Activated CD4-positive, alpha-beta memory T cell treated with anti-CD3 and anti-CD28 coated beads, Interleukin-2, amount 10 ng/mL, durations not matched to agents 7 days and 5 days (primary cell): ENCODE measurements at places on chromosomes 4 and X.

DNA sequence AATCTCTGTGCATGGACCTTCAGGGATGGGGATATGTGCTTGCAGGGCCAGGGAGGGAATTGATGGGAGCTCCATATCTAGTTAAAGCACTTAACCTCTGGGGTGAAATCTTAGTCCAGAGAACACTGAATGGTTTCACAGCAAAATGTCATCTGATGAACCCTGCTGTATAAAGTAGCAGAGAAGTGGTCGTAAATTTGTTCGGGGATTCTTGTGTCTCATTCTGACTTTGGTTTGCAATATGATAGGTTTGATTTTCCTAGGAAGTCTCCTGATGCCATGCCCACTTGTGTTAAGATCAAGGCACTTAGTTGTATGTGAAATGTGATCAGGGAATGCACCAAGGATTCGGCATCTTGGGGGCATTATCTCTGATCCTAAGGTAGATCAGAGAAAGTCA lies 96.9 kb downstream of the NHS start:
- DNase-seq: no peak

DNA sequence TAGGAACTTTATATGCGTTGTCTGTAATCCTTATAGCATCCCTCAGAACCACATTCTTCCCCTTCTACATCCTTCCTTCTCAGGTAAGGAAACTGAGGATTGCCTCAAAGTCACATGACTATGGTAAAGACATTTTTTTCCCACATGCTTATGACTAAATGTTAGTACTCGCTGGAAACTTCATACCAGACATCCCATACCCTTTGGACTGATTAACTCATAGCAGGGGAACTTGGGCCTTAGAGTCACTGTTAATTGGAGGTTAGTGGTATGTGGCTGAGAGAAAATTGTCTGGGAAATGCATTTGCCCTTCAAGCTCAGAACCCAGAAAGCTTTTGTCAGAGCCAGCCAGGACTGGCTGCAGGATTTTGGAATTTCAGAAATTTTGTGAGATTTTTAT lies 155.0 kb downstream of the RELL1 start:
- DNase-seq: no peak

DNA sequence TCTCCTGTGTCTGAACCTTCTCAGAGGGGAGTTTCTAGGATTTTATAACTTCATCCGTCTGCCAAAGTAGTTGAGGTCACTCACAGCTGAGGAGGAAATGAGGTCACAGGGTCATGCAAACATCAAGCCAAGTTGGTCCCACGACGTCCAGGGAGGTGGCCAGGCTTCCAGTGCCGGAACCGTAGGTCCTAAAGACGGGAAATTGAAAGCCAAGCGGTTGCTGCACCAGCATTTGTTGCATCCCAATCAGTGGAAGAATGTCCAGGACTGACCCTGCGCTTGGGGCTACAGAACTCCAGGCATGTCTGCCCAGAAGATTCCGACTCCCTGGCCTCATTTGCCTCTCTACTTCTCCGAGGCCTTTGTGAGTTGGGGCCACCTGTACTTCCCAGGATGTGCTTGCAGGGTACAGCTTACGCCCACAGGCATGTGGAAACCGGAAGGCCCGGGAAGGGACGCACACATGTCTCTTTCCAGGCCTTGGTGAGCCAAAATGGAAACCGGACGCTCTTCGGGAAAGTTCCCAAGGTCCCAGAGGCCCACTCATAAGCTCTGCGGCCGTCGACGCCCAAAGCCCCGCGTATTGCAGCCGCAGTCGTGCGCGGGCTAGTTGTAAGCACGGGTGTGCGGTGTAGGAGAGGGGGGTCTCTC lies 9.3 kb downstream of the PRDM8 start:
- no peak for DNase-seq

DNA sequence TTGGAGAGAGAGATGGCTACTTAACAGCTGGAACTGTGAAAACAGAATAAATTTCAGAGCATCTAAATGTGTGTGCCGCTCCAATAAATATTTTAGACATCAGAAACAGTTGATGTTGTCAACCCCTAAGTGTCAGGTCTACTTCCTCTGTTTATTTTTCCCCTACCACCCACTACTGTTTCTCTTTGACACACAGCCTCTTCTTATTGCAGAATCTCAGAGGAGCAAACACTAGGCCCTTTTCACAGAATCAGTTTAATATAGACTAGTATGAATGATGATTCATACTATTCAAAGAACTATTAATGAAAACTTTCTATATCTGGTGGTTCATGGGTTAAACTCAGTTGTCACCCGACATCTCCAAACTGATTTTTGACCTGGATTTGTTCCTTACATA lies 33.9 kb downstream of the NAA11 start:
- DNase-seq: no peak

DNA sequence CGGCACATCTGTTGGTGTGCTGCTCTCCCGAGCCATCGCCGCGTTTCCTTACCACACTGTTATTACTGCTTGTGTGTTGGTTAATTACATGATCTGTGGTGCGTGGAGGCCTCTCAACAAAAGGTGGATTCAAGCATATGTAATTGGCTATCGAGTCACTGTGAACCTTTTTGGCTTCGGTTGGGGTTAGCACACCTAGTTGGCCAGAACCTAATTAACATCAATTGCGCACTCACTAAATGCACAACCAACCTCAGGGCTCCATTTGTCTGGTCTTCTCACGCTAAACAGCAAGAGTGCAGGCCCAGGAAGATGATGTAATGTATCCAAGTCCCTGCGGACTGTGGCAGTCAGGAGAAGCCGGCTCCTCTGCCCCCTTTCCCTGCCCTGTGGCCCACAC lies 17.4 kb downstream of the ENPP6 start:
- DNase-seq: no peak

DNA sequence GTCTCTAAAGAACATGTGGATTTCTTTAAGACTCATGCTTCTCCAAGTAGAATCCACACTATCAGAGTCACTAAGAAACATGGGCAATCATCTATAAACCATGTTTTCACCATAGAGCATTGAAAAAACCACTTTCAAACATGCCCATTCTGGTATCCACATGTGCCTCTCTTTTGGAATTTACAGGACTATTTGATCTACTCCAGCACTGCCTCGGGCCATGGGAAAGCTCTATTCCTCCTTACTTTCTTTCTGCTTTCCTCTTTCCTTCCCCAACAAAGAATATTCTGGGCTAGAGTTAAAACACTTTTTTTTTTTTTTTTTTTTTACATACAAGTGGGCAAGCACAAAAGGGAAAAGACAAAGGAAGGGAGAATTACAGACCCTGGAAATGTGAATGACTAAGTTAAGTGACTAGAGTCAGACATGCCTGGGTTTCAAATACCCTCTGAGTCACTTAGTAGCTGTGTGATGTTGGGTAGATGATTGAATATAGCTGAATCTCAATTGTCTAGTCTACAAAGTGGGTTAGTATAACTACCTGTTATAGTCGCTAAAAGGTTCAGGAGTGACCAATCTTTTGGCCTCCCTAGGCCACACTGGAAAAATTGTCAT lies 847.7 kb upstream of the INTU start:
- no peak for DNase-seq

- DNase-seq: no peak
Observed at GRCh38 chrX:153642051-153642654, 4.8 kb upstream of the DUSP9 start.

GRCh38 chr4:21726255-21726815 lies 222.2 kb downstream of the KCNIP4 start:
- no peak for DNase-seq

DNA sequence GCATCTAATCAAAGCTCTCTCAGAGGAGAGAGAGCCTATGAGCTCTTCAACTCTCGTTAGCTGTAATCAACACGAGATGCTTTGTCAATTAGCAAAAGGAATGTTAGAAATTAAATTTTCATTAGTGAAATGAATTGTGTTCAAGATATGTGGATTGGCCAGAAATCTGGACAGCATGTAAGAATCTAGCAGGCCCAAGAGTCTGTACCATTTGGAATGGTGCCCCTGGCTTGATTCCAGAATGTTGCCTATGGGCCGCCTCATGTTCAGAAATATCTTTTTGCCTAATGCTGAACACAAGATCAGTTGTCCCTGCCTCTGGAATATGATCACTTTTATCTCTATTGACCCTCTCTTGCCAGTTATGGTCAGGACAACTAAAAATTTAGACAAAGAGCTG lies 88.2 kb downstream of the RBM46 start:
- no peak for DNase-seq

DNA sequence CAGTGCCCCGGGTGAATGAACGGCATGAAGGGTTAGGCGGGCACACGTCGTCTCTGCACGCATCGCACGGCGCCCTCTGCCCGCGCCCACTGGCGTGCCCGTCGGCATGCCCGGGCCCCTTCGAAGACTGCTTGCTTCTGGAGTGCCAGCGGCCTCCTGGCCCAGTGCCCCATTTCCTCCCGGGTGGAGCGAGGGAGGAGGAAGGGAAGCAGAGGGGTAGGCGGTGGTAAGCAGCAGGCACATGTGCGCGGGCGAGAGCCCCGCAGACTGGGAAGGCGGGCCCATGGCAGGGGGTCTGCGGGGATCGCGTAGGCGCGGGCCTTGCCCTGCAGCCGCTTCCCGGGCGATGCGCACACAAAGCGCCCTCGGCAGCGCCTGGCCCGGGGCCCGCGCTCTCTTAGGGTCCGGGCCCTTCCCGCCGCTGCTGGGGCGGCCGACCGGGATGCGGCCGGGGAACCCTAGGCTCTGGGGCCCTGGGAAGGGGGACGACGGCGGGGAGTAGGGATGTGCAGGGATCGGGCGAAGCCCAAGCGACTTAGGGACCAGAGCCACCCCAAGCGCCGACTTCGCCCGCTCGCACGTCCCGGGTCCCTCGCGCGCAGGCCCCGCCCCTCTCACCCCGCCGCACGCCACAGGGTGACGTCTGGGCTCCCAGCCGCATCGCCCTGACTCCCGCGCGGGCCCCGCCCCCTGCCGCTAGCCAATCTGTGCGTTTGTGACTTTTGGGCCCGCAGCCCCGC lies 866 bp upstream of the EMD start:
- DNase-seq: peak; percentile 39

DNA sequence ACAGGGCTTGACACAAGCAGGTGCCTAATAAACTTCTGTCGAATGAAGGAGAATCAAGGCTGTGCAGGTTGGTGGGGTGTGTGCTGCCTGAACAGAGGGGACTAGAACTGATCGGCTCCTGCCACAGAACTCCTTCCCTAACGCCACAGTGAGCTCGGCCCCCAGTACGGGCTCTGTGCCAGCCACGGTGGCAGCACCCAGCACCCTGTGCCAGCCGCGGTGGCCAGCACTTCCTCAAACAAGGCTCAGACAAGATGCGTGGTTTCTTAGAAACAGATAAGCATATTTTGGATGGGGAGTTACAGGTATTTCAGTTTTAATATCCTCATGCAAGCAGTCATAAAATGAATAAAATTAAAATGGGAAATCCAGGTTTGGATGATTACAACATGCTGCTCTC lies 26.0 kb upstream of the C4orf50 start:
- no peak for DNase-seq

GRCh38 chr4:3010998-3011397 lies 47.6 kb downstream of the GRK4 start:
- no peak for DNase-seq

DNA sequence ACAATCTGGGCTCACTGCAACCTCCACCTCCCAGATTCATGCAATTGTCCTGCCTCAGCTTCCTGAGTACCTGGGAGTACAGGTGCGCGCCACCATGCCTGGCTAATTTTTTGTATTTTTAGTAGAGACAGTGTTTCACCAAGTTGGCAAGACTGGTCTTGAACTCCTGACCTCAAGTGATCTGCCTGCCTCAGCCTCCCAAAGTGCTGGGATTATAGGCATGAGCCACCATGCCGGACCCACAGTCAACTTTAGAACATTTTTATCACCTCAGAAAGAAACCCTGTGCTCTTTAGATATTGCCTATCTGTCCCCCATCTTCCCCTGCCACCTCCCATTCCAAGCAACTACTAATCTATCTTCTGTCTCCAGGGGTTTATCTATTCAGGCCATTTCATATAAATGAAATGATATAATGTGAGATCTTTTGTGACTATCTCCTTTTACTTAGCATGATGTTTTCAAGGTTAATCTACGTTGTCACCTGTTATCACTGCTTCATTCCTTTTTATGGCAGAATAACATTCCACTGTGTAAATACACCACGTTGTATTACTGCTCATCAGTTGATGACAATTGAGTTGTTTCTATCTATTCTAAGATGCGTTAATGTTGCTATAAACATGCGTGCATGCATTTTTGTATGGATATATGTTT lies 44.3 kb upstream of the GALNT7 start:
- DNase-seq: no peak

DNA sequence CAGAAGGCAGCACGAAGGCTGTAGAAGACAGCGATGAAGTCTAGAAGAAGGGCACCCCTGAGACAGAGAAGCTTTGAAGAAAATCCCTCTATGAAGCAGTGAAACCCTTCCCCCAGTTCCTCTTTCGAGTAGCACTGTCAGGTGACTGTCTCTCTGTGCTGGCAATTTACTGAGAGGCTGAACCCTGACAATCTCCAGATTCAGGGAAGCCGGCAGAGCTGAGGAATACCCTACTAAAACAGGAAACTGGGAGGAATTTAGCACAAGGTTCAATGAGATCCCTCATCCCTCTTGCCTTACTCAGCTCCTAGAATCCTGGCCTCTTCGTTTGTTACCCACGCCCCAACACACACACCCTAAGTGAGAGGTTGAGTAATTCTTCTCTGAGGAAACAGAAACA lies 239.7 kb upstream of the NOCT start:
- no peak for DNase-seq

DNA sequence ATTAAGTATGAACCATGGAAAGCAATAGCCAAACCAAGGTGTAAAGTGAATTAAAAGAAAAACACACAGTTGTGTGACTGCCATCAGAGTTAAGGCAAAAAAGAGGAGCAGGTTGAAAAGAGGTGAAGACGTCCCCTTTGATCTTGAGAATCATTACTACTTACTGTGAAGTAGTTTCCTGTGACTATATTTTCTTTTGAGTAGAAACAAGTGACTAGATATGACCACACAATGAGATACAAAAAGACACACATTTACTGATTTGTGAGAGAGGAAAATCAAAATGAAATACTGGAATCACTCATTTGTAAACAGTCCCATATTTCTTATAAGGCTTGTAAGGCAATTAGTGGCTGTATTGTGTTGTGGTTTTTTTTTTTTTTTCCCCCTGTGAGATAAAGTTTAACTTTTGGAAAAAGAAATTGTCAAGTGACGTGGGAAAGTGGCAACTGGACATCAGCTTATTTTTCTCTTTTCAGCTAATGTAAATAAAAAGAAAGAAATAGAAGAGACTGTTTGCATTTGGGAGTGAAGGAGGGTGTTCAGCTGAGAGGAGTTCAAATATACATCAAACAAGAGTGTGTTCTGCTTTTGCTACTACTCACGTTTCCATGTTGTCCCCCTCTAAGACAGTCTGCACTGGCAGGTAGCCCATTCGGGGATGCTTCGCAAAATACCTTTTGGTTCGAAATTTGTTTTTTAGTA lies 106.4 kb upstream of the FTHL17 start:
- no peak for DNase-seq

GRCh38 chr4:182896421-182896820 lies 20.8 kb downstream of the DCTD start:
- DNase-seq: no peak

- no peak for DNase-seq
Observed at GRCh38 chr4:73596001-73596400, 24.2 kb downstream of the RASSF6 start.

GRCh38 chrX:141632124-141632523 lies 42.6 kb downstream of the SPANXA2 start:
- DNase-seq: no peak

- DNase-seq: no peak
Observed at GRCh38 chrX:17968367-17968766, 107.3 kb upstream of the RAI2 start.

GRCh38 chrX:130594453-130594916 lies 192.7 kb downstream of the RBMX2 start:
- no peak for DNase-seq
